ENCODE measurements at places on chromosomes 5 and 9. TPM values are rescaled to one million over a fixed set of nuclear protein-coding genes. Genes with fewer than 3 reads are reported as not detected.

The CLIC3 gene
- total RNA-seq = 2.8 TPM

The CDH10 gene
- total RNA-seq = not detected

The BDP1 gene
- total RNA-seq = 25.0 TPM

The ZDHHC11B gene
- total RNA-seq = 0.64 TPM

The AK8 gene
- total RNA-seq = not detected

The PTCD2 gene
- 0.85 TPM for total RNA-seq

The MYORG gene
- 11.0 TPM for total RNA-seq

GRCh38 chr9:127758843-127759242 lies 19.6 kb downstream of the SH2D3C start:
- H3K4me3 ChIP-seq = no peak overlapping the region
- DNase-seq = no peak
- peaks cover 6% of the 10 kb centered on the region for H3K27me3 ChIP-seq
- H3K36me3 ChIP-seq = no peaks in the 10 kb centered on the region
- H3K27ac ChIP-seq = no peak overlapping the region

GRCh38 chr9:109922617-109923470 lies 142.8 kb downstream of the PALM2AKAP2 start:
- H3K27ac ChIP-seq = no peak overlapping the region
- H3K4me1 ChIP-seq = no peaks in the 10 kb centered on the region
- H3K27me3 ChIP-seq = no peaks in the 10 kb centered on the region
- peaks cover 26% of the 10 kb centered on the region for H3K36me3 ChIP-seq

DNA sequence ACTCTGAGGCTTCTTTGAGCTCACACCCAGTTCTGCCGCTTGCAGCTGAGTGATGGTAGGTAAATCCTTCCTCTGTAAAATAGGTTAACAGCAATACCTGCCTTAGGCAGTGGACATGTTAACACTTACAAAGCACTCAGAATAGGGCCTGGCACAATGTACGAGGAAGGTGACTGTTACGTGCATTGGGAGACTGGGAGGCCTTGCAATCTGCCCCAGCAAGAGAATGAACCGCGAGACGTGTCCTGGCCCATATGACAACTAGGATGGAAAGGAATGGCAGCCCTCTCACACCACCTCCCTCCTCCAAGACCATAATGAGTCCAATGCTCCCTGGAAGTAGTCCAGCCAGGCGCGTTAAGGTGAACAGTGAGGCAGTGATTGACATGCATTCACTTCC lies 23.1 kb upstream of the AKNA start:
- H3K27ac ChIP-seq = no peak overlapping the region
- no peaks in the 10 kb centered on the region for H3K4me1 ChIP-seq
- H3K27me3 ChIP-seq = no peaks in the 10 kb centered on the region
- no peaks in the 10 kb centered on the region for H3K36me3 ChIP-seq
- no peak for DNase-seq
- no peak overlapping the region for H3K4me3 ChIP-seq

DNA sequence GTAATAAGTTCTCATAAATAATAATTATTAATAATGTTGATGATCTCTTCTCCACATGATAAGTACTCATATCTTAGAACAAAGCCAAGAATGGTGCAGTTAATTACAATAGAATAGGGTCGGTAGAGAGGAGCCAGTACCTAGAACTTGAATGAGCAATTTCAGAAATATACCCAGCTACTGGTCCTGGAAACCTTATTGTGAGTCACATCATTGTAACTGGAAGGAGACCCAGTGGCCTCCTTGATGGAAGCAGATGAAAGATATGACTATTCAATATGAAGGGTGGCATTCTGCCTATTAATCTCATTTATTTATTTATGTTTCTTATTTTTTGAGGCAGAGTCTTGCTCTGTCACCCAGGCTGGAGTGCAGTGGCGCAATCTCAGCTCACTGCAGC lies 37.7 kb upstream of the SHOC1 start:
- H3K4me3 ChIP-seq = no peak overlapping the region
- no peaks in the 10 kb centered on the region for H3K4me1 ChIP-seq
- H3K27ac ChIP-seq = no peak overlapping the region

DNA sequence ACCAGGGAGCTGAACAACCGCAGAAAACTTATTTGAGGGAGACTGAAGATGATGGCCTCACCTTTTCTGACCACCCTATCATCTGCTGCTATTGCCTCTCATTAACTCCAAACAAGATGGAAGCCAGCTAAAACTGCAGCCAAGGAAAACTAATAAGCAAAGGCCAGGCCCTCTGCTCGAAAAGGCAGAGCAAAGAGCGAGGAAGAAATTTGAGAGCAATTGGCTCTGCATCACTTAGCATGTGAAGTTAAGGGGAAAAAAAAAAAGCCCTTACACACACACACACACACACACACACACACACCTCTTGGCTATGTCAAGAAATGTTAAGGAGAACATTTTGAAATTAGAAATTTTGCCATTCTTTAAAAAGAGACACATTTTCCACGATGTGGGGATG lies 228.1 kb upstream of the CYLC2 start:
- H3K27me3 ChIP-seq = no peaks in the 10 kb centered on the region
- DNase-seq = no peak
- no peak overlapping the region for H3K27ac ChIP-seq
- H3K36me3 ChIP-seq = no peaks in the 10 kb centered on the region

GRCh38 chr9:113558632-113559502 lies 95.3 kb downstream of the RGS3 start:
- H3K36me3 ChIP-seq = no peaks in the 10 kb centered on the region
- DNase-seq = peak; percentile 95
- H3K4me1 ChIP-seq = peaks cover 20% of the 10 kb centered on the region
- H3K27ac ChIP-seq = peak overlapping the region; percentile 72
- H3K27me3 ChIP-seq = no peaks in the 10 kb centered on the region

GRCh38 chr5:135012951-135013391 lies 21.1 kb downstream of the PITX1 start:
- no peak overlapping the region for H3K4me3 ChIP-seq
- DNase-seq = peak; percentile 64
- H3K36me3 ChIP-seq = no peaks in the 10 kb centered on the region
- peaks cover 14% of the 10 kb centered on the region for H3K4me1 ChIP-seq
- no peaks in the 10 kb centered on the region for H3K27me3 ChIP-seq

- H3K4me3 ChIP-seq = no peak overlapping the region
- H3K4me1 ChIP-seq = no peaks in the 10 kb centered on the region
- H3K27ac ChIP-seq = no peak overlapping the region
- H3K36me3 ChIP-seq = no peaks in the 10 kb centered on the region
- DNase-seq = no peak
Measured at GRCh38 chr5:10528056-10528816, 35.6 kb upstream of the ANKRD33B start.
